ENCODE measurements at places on chromosomes 5 and 9. TPM values are rescaled to one million over a fixed set of nuclear protein-coding genes. Genes with fewer than 3 reads are reported as not detected.

Gene GFI1B
- not detected for total RNA-seq

DNA sequence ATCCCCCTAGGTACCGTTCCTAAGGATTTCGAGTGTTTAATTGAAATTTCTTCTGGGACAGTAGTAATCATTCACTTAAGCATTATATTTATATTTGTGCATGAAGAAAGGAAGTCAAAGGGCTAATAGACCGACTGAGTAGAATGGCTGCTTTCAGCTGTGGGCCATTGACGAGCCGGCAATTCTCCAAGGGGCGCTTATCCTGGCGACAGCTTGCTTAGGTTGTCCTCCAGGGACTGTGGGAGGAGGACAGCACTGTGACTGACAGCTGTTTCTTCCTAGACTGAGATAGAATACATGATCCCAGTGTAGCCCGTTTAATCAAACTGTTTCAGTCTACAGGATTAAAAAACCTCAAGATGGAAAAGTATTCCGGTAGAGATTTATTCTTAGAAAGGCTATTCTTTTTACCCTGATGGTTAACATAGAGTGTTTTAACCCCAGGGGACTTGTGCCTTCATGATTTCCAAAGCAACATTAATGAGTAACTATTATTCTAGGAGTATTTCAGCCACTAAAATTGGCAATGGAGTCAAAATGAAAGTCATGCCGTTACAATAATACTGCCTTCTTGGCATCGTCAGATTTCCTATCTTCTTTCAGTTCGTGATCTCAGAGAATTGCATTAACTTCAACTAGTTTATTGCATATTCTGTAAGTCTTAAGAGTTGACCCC is 943.1 kb upstream of the WWC1 start:
- H3K4me1 ChIP-seq, result no peaks in the 10 kb centered on the region
- no peak for DNase-seq
- no peaks in the 10 kb centered on the region for H3K36me3 ChIP-seq
- no peak overlapping the region for H3K4me3 ChIP-seq
- no peak overlapping the region for H3K27ac ChIP-seq
- H3K27me3 ChIP-seq, result no peaks in the 10 kb centered on the region

GRCh38 chr5:162719720-162720119 is 652.1 kb downstream of the GABRG2 start:
- H3K4me3 ChIP-seq, result no peak overlapping the region
- no peak for DNase-seq
- H3K27me3 ChIP-seq, result no peaks in the 10 kb centered on the region
- H3K4me1 ChIP-seq, result no peaks in the 10 kb centered on the region
- H3K27ac ChIP-seq, result no peak overlapping the region

Gene CPLANE1
- 4.9 TPM for total RNA-seq

DNA sequence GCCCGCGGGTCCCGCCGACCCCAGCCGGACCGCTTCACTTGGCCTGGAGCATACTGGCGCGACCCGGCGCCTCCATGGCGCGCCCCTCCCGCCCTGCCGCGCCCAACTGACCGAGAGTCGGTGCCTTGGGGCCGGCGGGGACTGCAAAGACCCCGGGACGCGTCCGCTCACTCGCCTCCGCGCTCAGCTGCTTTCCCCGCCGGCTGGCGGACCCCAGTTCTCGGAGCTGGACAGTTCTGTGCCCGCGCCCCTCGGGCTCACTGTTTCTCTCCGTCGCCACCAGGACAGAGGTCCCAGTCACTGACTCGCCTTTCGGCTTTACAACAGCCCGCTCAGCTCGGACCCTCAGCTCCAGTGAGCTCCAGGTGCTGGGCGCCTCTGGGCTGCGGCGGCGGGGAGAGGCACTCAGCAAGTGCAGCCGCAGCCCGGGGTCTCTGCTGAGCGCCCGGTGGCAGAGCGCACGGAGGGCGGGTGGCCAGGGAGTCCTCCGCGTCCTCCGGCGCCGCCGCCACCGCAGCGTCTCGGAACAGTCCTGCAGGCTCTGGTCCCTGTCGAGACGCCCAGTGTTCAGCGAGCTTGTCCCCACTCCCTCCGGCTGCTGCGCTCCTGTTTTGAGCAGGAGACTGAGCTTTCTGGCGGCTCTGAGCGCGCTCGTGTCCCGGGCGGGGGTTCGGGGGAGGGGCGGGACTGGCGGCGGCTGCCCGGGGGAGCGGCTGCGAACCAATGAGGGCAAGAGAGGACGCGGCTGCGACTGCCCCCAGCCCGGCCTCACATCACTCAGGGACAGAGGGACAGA is at the start of gene SMIM32:
SMIM32 (minus strand) TSS at position 637 of the 796 bp plus-strand sequence. CDS start 638 bp downstream, outside the sequence.
- no peak within 1 kb of the TSS for H3K4me3 ChIP-seq
- no peak for DNase-seq
- no peaks in the 10 kb centered on the region for H3K36me3 ChIP-seq
- H3K27ac ChIP-seq, result no peak within 1 kb of the TSS
- no peaks in the 10 kb centered on the region for H3K4me1 ChIP-seq
- H3K27me3 ChIP-seq, result peaks cover 16% of the 10 kb centered on the region

GRCh38 chr5:100444961-100445360 is 90.2 kb upstream of the FAM174A start:
- no peaks in the 10 kb centered on the region for H3K4me1 ChIP-seq
- H3K36me3 ChIP-seq, result no peaks in the 10 kb centered on the region
- H3K27ac ChIP-seq, result no peak overlapping the region
- DNase-seq, result no peak
- no peaks in the 10 kb centered on the region for H3K27me3 ChIP-seq

Gene LMX1B
- not detected for total RNA-seq

GRCh38 chr9:14447103-14447502 is 133.2 kb upstream of the NFIB start:
- no peaks in the 10 kb centered on the region for H3K36me3 ChIP-seq
- H3K4me1 ChIP-seq, result no peaks in the 10 kb centered on the region
- no peak overlapping the region for H3K27ac ChIP-seq

DNA sequence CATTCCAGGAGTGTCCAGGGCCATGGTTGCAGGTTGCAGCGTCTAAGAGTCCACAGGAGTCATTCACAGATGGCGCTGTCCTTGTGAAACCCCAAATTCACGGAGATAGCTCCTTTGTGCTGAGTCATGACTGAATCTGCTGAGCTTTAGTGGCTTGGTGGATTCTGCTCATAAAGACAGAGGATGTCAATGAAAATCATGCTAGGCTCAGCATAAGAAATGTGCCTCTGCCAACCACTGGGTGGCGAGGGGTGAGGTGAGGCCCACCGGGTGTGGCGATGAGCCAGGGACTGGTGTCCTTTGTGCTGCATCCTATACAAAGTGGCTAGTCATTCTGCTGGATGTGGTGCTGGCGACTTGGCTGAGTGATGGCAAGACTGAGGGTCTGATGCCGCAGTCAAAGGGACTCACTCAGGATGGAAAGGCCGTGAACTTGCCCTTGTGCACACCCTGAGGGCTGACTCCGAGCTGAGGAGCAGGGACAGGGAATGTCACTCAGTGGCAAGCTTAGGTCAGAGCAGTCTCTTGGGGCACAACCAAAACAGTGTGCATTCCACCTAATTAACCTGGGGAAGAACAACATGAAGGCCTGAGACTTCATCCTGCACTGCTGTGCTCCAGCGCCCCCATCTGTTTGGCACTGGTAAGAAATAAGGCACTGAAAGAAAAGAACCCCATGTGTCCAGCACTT is 71.5 kb downstream of the DAP start:
- no peaks in the 10 kb centered on the region for H3K27me3 ChIP-seq
- no peak overlapping the region for H3K4me3 ChIP-seq
- DNase-seq, result no peak
- peaks cover 16% of the 10 kb centered on the region for H3K36me3 ChIP-seq
- H3K27ac ChIP-seq, result no peak overlapping the region

- no peak overlapping the region for H3K27ac ChIP-seq
- no peaks in the 10 kb centered on the region for H3K4me1 ChIP-seq
- no peaks in the 10 kb centered on the region for H3K36me3 ChIP-seq
- no peak overlapping the region for H3K4me3 ChIP-seq
Observed at GRCh38 chr5:174364676-174365075, 319.2 kb downstream of the NSG2 start.

DNA sequence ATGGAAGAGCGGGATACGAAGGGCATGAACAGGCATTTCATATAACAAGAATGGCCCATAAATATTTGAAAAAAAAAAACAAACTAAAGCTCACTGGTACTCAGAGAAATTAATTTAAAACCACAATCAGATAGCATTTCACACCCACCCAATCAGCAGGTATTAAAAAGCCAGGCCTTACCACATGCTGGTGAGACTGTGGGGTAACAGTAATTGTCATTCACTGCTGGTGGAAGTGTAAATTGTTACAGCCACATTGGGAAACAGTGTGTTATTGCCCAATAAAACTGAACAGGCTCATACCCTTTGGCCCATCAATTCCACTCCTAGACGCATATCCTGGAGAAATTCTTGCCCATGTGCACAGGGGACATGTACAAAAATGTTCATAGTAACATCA is 66.0 kb downstream of the PLAC8L1 start:
- no peak for DNase-seq
- no peak overlapping the region for H3K27ac ChIP-seq
- no peak overlapping the region for H3K4me3 ChIP-seq
- no peaks in the 10 kb centered on the region for H3K27me3 ChIP-seq

DNA sequence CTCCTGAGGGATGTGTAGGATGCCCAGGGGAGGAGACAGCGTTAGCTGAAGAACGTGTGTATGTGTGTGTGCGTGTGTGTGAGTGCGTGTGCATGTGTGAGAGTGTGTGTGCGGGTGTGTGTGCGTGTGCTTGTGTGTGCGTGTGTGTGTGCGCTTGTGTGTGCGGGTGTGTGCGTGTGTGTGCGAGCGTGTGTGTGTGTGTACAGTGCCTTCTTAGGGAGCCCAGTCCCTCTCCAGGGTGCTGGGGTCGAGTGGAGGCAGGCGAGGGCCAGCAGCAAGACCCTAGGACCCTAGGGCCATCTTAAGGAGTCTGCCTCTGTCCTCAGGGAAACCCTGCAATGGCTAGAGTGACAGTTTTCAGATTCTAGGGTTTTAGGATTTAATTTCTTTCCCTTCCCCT is 26.0 kb upstream of the STXBP1 start:
- H3K4me3 ChIP-seq, result no peak overlapping the region
- H3K27me3 ChIP-seq, result no peaks in the 10 kb centered on the region
- H3K27ac ChIP-seq, result no peak overlapping the region
- DNase-seq, result no peak
- peaks cover 4% of the 10 kb centered on the region for H3K4me1 ChIP-seq

Gene PGM5
- total RNA-seq, result not detected

Gene PCDHA2
- not detected for total RNA-seq

GRCh38 chr9:113393281-113393680 is 7.8 kb downstream of the ALAD start:
- peaks cover 3% of the 10 kb centered on the region for H3K4me1 ChIP-seq
- H3K27ac ChIP-seq, result no peak overlapping the region
- H3K4me3 ChIP-seq, result no peak overlapping the region
- no peaks in the 10 kb centered on the region for H3K27me3 ChIP-seq
- no peak for DNase-seq

Gene FAM169A
- total RNA-seq, result 13.3 TPM

Gene LIFR
- 0.45 TPM for total RNA-seq

DNA sequence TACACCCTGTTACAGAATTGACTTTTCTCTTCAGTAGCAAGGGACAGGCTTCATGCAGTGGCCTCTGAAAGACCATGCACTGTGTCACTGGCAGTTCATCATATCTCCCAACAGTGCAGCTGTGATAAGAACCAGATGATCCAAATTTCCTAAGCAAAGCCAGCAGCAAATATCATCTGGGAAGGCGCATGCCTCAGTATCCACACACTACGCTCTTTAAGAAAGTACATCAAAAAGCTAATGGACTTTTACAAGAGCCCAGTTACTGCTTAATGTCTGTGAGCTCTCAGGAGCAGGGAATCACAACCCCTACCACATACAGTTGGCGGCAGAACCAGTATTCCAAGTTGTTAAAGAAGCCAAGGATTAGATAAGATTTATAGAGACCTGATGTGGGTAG is 25.1 kb downstream of the ADAMTSL1 start:
- no peak overlapping the region for H3K4me3 ChIP-seq
- H3K27me3 ChIP-seq, result no peaks in the 10 kb centered on the region
- no peaks in the 10 kb centered on the region for H3K36me3 ChIP-seq
- DNase-seq, result no peak

DNA sequence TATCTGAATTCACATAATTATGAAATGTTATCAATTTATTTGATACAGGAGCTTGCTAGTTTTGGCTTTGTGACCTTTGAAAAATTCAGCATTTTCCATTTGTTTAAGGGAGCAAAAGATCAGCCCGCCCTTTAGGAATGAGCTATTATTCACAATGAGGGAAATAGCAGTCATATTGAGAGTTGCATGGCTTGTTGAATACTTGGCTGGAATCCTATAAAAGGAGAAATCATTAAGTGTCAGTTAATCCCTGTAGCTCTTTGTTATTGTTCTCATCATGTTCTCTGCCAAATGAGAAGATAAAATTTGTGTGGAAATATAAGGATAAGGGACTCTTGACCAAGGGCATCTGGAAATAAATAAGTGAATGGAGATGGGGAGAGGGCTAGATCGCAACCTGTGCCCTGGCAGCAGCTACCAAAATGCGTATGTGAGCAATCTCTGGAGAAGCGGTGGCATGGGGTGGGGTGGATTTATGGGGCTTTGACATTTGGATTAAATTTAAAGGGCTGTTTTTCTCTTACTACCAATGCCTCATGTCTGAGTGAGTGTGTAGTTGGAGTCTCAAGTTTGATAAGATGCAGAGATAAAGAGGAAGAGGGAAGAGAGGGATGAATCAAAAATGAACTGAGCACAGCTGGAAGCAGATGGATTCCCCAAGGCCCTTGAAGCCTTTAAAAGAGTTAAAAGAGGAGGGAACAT is 237.6 kb downstream of the NNT start:
- H3K27ac ChIP-seq, result no peak overlapping the region
- H3K4me1 ChIP-seq, result no peaks in the 10 kb centered on the region
- no peaks in the 10 kb centered on the region for H3K36me3 ChIP-seq
- no peak overlapping the region for H3K4me3 ChIP-seq
- DNase-seq, result no peak

GRCh38 chr5:88544671-88545070 is 276.0 kb upstream of the TMEM161B start:
- no peak overlapping the region for H3K4me3 ChIP-seq
- no peaks in the 10 kb centered on the region for H3K27me3 ChIP-seq
- H3K4me1 ChIP-seq, result no peaks in the 10 kb centered on the region
- no peak for DNase-seq

GRCh38 chr9:114271556-114272510 is 51.1 kb upstream of the ORM1 start:
- no peaks in the 10 kb centered on the region for H3K27me3 ChIP-seq
- H3K4me3 ChIP-seq, result no peak overlapping the region
- no peaks in the 10 kb centered on the region for H3K4me1 ChIP-seq
- H3K27ac ChIP-seq, result no peak overlapping the region
- no peak for DNase-seq

GRCh38 chr9:36551910-36552309 is 20.8 kb upstream of the MELK start:
- no peaks in the 10 kb centered on the region for H3K27me3 ChIP-seq
- no peak overlapping the region for H3K27ac ChIP-seq
- no peaks in the 10 kb centered on the region for H3K36me3 ChIP-seq
- no peak overlapping the region for H3K4me3 ChIP-seq
